Femur (tissue), 1 donor: ENCODE measurements at places on chromosomes 16 and 17.

DNA sequence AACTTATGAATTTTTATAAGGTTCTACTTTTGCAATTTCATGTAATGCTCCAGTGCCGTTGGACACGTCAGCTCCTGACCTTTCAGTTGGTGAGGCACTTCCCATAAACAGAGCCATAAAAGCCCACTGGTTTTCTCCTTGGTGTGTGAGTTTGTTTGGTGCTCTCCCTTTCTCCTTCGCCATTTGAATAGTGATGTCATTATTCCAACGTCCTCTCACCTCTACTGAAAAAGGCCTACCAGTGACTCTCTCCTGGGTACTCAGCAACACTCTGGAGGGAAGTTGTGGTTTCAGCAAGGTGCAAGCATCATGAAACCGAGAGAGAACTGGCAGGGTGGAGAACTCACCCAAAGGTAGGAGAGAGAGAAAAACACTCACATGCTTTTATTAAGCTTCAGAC lies 29.6 kb upstream of the HNF1B start:
- no peak for DNase-seq

- peak; percentile 79 for DNase-seq
These were observed 41.0 kb downstream of the NXPH3 start for GRCh38 chr17:49616601-49617131.

GRCh38 chr17:64420143-64420670 lies 28.7 kb upstream of the MILR1 start:
- DNase-seq = no peak

DNA sequence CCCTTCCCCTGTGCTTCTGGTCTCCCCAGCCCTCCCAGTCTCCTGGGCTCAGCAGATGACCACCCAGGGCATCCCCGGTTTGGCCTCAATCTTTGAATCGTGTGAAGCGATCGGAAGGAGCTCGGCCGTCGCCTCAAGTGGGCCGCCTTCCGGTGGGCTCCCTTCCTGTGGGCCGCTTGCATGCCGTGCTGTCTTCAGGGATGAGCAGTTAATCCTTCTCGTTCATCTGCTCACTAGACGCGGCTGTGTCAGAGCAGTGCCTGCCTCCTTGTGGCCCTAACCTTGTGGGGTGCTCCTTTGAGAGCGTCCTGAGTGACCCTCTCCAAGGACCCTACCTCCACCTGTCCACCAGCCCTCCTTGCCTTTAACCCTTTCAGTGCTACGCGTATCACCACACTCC lies 40.4 kb downstream of the BAIAP2 start:
- DNase-seq = no peak

DNA sequence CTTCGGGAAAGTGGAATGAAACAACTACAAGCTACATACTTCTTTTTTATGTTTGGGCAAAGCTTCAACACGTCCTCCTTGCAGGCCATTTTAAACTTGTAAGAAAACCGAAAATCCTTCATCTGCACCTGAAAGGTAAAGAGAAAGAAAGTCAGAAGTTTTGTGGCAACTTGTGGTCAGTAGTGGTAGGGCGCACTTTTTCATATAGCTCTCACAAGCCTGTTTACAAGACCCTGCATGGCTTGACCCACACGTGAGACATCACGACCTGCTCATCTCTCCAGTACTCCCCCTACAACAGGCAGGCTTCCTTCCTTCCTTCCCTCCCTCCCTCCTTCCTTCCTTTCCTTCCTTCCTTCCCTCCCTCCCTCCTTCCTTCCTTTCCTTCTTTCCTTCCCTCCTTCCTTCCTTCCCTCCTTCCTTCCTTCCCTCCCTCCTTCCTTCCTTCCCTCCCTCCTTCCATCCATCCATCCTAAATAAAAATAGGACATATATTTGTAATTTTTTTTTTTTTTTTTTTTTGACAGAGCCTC lies 48.7 kb upstream of the CLEC18B start:
- no peak for DNase-seq

DNA sequence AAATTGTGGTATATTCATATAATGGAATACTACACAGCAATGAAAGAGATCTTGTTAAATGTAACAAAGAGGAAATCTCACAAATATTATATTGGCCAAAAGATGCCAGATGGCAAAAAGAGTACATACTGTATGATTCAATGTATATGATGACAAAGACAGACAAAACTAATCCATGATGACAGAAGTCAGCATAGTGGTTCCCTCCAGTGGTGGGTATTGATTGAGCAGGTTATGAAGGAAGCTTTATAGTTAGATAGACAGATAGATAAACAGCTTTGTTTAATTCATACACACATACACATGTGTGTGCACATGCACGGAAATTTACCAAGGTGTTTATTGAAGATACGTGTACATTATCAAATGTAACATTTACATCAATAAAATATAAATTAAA lies 74.4 kb upstream of the SMIM36 start:
- DNase-seq = no peak

GRCh38 chr17:4951486-4951885 lies 567 bp downstream of the ENO3 start:
- DNase-seq = no peak

DNA sequence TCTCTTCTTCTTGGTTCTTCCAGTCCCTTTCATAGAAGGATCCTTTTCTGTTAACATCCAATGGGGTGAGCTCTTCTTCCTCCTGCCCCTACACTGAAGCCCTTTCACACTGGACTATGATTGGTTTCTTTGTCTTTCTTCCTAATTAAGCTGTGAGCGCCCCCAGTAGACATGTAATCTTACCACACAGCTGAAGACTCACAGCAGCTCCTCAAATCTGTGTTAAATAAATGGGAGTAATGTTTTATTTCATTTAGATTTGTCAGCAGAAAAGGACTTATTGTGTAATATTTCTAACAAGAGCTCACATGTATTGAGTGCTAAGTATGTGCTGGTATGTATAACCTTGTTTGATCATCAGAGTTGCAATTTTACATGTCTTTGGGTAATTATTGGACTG lies 55.7 kb downstream of the TOX3 start:
- DNase-seq = no peak

DNA sequence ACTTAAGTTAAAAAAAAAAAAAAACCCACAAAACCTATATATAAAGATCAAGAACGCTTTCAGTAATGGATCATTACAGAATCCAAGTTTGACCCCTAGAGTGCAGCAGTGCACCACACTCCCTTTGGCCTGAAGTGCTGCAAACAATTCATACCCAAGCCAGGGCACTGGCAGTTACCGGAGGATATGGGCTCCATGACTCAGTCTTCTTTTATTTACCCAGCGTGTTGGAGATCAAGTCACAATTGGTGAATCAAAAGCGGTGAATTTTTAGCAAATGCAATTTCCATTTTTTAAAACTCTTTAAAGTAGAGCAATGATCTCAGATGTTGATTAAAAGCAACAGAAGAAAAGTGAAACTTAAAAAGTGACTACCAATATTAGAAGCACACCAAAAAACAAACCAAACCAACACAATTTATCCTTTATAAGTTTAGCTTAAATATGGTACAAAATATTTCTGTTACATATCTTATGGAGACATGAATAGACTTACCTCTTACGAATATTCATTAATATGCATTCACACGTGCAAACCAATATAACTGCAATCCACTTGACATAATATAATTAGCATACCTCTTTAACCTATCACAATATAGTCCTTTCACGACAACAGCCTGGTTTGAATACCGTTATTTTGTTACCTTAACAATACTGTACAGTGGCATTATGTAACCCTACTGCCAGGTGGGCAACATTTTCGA lies 46.3 kb downstream of the ZNF652 start:
- peak; percentile 76 for DNase-seq

GRCh38 chr17:41530062-41531048 lies 2.2 kb upstream of the KRT19 start:
- DNase-seq = no peak

- DNase-seq = no peak
These were observed 94.6 kb downstream of the CMIP start for GRCh38 chr16:81539009-81539758.

- no peak for DNase-seq
These were observed 16.8 kb downstream of the UTS2R start for GRCh38 chr17:82388223-82388921.

DNA sequence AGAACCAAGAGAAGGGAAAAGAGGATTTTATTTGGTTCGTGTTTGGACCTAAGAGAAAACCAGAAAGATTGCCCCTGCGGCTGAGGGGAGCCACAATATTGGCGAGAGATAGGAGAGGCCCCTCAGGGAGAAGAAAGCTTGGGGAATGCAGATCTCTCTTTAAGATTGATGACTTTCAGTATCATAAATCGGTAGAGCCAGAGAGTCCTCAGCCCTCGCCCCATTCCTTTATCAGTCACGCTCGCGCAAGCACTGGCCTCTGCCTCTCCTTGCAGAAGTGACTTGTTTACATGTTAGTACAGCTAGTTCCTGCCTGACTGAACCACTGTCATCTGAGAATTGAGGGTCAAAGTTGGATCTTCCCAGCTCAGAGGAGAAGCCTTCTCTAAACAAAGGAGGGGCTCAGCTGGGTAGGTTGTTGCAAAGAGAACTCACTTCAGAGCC lies 21.5 kb upstream of the KRT19 start:
- DNase-seq = no peak

DNA sequence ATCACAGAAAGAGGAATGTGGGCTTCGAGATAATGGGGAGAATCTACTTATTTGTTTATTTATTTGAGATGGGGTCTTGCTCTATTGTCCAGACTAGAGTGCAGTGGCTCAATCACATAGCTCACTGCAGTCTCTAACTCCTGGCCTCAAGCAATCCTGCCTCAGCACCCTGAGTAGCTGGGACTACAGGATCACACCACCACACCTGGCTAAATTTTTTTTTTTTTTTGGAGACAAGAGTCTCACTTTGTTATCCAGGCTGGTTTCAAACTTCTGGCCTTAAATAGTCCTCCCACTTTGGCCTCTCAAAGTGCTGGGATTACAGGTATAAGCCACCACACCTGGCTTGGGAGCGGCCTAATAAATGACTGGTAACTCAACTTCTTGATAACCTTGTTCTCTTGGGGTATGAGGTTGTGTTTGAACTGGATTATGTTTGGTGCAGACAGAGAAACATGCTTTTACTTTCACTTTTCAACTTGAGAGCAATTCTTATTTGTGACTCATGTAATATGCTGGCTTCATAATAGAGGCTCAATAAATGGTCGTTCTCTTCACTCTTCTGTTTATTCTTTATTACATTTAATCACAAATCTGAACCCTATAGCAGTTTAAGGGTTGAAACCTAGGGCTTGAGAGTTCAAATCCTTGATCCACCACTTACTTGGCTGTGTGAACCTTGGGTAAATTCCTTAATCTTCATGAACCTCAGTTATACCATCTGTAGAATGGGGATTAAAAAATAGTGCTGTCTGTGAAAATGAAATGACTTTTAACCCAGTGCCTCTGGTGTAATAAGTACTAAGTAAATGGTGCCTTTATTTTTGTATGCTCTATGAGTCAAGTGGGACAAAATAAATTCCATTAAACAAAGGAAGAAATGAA lies 129.1 kb upstream of the HS3ST2 start:
- no peak for DNase-seq

DNA sequence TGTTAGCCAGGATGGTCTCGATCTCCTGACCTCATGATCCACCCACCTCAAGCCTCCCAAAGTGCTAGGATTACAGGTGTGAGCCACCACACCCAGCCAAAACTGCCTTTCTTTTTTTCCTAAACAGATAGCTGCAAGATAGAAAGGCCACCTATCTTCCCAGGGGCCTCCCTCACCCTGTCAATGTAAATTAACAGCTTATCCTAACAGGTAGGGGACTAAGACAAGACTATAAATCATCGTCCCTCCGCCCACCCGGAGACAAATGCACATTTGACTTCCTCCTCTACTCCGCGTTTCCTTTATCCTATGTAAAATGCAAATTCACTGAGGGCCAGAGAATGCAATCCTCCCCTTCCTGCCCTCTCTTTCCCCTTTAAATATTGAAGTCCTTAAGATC lies 71.4 kb downstream of the MARF1 start:
- no peak for DNase-seq

DNA sequence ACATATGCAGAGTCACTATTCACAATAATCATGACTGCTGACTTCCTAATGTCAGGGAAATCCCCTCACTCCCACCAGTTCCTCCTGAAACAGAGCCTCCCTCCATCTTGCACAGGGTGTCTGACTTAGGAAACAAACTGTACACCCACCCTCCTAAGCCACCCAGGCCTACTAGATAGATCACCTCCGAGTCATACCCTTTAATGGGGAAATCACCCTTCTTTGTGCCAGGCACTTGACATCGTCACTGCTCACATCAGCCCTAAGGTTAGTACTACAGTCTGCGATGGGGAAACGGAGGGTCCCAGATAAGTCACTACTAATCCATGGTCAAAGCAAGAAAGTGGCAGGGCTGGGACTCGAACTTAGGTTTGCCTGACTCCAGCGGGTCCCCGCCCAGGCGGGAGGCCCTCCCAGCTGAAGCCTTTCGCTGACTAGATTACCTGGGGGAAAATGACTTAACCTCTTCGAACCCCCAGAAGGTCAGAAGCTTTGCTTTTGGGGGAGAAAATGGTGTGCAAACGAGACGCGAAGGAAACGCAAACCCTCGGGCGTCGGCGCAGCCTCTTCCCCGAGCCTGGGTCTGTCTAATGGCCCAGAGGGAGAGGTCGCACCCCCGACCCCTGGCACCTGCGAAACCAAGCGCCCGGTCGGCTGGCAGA lies 3.4 kb upstream of the MLLT6 start:
- no peak for DNase-seq
